ENCODE measurements at places on chromosomes 16 and 17. TPM values are rescaled to one million over a fixed set of nuclear protein-coding genes. Genes with fewer than 3 reads are reported as not detected.

The SNX20 gene
- 1.6 TPM for total RNA-seq

The CD2BP2 gene
- 24.9 TPM for total RNA-seq

The GPRC5B gene
- total RNA-seq = 15.8 TPM

The CSH1 gene
- total RNA-seq = not detected

The PLLP gene
- total RNA-seq = 7.4 TPM

The CES5A gene
- total RNA-seq = not detected

The COX6A2 gene
- not detected for total RNA-seq

The KRT24 gene
- total RNA-seq = 0.42 TPM

The KRT36 gene
- not detected for total RNA-seq

GRCh38 chr16:4972938-4973587 lies 14.9 kb downstream of the SEC14L5 start:
- DNase-seq = no peak

- DNase-seq = no peak
Observed at GRCh38 chr16:1125471-1125870, 27.4 kb upstream of the CACNA1H start.

- DNase-seq = no peak
Observed at GRCh38 chr16:53456625-53457024, 22.4 kb downstream of the RBL2 start.

DNA sequence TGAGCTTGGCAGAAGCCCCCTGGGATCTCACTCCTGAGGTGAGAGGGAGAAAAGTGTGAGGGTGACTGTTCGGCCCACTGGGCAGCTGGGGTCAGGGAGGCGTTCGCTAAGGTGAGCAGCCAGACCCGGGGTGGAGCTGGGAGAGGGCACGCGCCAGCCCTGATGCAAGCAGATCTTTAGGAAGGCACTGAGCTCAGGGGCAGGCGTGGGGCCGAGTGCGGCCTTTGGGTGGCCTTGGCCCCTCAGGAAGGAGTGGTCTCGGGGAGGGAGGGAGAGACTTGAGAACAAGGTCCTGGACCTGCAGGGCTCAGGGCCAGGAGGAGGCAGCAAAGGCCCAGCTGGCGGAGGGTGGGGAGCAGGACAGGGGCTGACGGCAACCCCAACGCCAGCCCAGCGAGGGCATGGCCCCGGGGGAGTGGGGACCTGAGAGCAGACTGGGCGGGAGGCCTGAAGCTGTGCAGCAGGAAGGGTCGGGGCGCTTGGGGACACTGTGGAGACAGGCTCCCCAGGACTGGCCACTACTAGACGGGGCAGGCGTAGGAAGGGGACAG lies 14.5 kb upstream of the WDR45B start:
- no peak for DNase-seq

DNA sequence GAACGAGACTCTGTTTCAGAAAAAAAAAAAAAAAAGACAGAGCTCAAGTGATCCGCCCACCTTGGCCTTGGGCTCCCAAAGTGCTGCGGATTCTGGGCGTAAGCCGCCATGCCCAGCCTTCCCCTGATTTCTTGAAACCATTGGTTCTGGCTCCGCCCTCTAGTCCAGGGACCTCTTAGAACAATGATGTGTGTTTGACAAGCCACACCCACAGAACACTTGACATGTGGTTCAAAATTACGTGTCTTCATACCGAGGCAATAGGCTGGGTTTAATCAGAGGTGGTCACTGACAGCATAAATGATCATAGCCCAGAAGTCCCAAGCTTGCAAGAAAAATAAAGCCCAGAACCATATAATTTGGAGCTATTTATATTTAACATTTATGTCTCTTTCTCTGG lies 23.0 kb downstream of the KNOP1 start:
- DNase-seq = no peak

- no peak for DNase-seq
Observed at GRCh38 chr16:17251496-17251895, 219.3 kb downstream of the XYLT1 start.

DNA sequence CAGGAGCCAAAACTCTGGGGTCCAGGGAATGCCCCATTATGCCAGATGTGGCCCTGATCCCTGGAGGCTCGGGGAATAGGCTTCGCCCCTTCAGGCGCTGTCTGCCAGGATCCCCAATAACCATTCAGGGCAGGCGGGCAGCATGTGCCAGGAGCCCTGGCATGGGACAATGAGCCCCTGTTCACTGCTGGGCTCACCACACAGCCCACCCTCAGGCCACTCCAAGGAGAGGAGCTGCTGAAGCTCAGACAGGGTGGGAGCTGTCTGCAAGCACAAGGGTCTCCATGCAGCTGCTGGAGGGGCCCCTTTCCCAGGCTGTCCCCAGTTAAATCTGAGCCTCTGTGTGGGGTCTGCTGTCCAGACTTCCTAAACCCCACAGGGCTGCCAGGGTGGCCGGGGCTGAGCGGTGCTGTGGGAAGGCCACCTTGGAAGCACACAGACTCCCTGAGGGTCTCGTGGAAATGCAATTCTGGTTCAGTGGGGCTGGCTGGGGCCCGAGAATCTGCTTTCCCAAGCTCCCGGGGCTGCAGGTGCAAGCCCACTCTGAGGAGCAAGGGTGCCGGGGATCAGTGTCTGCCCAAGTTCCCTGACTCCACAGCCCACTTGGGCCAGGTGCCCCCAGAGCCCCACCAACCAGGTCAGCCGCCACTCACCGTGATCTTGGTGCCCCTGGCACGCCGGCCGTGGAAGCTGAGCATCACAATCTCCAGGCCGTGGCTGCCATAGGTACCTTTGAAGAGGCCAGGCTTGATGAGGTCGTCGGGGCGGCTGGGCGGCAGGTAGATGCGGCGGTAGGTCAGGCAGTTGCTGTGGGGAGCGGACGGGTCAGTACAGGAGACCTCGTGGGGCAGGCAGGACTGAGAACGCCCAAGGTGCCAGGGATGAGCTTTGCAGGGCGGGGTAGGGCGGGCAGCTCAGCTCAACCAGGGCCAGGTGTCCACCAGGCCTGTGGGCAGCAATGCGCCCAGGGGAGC lies 17.7 kb upstream of the C16orf95 start:
- no peak for DNase-seq

DNA sequence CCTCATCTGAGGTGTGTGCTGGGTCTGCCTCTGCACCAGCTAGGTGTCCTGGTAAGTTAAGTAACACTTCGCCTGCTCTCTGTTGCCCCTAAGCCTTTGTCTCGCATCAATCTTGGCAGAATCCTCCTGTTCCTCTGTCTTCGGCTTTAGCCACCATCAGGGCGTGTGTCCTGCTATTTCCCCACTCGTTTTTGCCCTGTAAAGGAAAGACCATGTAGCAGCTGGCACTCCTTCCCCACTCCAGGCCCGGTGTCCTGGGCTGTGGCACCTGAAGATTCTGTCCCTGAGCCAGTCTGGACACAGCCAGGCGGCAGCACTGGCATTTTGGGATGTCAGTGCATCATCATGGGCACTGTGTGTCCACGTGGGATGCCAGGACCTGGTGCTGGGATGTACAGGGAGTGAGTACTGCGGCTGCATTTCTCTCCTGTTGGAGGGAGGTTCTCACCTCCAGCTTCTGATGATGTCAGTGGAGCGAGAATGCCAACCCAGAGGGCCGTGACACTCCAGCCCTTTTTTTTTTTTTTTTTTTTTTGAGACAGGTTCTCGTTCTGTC lies 26.2 kb upstream of the FOXK2 start:
- DNase-seq = no peak

GRCh38 chr16:66406534-66407221 lies 20.4 kb upstream of the BEAN1 start:
- peak; percentile 98 for DNase-seq

GRCh38 chr16:69589434-69590269 lies 23.9 kb downstream of the NFAT5 start:
- DNase-seq = no peak

- DNase-seq = no peak
Observed at GRCh38 chr17:63354256-63354655, 91.8 kb downstream of the CYB561 start.

DNA sequence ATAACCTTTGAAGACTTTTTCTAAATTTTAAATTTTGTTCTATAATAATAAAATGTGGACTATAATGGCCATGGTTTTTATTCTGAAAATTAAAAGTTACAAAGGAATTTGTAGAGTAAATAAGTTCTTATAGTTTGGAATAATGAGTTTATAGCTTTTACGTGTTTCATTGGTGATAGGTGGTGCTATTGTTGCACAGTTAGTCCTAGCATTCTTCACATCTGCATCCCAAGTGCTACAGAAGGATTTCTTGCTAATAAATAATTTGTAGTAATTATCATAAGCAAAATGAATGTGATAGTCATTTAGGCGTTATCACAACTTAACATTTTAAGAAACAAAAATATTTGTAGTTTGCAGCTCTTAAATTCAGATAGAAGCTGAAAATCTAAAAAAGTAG lies 67.9 kb downstream of the BCAS3 start:
- no peak for DNase-seq

DNA sequence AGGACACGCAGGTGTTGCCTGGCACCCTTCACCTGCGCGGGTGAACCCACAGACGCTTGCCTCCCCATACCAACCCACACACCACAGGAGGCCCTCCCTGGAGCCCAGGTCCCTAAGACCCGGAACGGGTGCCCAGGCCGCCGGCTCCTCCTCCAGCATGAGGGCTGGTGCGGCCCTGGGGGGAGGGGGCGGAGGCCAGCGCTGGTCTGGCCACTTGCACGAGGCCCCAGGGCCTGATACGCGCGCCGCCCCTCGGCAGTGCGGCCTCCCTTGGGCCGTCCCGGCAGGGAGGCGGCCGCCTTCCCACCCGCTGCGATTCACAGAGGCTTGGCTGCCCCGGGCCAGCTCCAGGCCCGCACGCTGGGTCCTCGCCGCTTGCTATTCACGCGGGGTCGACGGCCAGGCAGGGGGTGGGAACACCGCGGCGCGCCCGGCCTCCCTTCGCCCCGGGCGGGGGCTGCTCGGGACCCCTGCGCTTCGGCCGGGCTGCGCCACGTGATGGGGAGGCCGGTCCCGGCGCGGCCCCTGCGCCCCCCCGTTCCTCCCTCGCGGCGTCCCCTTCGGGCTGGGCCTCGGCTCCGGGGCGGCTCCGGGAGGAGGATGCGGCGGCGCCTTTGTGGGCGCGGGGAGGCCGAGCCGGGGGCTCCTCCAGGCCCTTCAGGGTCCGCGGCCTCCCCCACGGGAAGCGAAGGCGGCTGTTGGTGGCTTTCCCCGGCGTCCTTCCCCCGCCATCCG lies 685 bp downstream of the FASN start:
- no peak for DNase-seq

GRCh38 chr17:82848022-82848592 lies 8.3 kb upstream of the ZNF750 start:
- no peak for DNase-seq

- DNase-seq = no peak
Observed at GRCh38 chr17:72494566-72494965, 373.7 kb downstream of the SOX9 start.

DNA sequence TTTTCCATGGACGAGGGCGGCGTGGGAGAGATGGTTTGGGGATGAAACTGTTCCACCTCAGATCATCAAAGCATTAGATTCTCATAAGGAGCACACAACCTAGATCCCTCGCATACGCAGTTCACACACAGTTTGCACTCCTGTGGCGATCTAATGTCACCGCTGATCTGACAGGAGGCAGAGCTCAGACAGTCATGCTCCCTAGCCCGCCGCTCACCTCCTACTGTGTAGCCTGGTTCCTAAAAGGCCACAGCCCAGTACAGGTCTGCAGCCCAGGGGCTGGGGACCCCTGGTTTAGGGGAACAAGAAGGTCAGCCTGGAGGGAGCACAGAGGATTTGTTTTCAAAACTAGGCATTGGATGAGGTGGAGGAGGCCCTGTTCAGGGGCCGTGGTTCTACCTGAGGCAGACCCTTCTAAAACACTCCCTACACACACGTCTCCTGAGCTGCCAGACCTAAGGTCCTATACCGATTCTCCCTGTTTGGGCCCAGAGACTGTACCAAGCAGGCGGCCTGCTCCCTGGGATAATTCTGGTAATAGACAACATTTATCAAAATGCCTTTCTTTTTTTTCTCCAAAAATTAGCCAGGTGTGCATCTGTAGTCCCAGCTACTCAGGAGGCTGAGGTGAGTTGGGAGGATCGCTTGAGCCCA lies 38.6 kb downstream of the AXIN2 start:
- no peak for DNase-seq

- DNase-seq = no peak
Observed at GRCh38 chr17:65020284-65020683, 36.3 kb downstream of the GNA13 start.

GRCh38 chr16:82242201-82242600 lies 72.2 kb upstream of the MPHOSPH6 start:
- DNase-seq = peak; percentile 55

DNA sequence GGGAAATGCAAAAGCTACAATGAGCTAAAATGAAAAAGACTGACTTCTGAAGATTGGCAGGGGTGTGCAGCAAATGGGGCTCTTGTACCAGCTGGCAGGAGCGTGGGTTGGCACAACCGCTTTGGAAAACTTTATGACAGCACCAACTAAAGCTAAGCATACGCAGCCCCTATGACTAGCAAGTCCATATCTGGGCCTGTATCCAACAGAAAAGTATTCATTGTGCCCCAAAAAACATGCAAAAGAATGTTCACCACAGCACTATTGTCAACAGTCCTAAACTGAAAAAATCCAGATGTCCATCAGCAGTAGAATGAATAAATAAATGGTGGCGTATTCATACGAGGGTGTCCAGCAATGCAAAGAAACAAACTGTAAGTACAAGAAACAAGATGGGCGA lies 22.6 kb upstream of the ITGA3 start:
- DNase-seq = no peak

DNA sequence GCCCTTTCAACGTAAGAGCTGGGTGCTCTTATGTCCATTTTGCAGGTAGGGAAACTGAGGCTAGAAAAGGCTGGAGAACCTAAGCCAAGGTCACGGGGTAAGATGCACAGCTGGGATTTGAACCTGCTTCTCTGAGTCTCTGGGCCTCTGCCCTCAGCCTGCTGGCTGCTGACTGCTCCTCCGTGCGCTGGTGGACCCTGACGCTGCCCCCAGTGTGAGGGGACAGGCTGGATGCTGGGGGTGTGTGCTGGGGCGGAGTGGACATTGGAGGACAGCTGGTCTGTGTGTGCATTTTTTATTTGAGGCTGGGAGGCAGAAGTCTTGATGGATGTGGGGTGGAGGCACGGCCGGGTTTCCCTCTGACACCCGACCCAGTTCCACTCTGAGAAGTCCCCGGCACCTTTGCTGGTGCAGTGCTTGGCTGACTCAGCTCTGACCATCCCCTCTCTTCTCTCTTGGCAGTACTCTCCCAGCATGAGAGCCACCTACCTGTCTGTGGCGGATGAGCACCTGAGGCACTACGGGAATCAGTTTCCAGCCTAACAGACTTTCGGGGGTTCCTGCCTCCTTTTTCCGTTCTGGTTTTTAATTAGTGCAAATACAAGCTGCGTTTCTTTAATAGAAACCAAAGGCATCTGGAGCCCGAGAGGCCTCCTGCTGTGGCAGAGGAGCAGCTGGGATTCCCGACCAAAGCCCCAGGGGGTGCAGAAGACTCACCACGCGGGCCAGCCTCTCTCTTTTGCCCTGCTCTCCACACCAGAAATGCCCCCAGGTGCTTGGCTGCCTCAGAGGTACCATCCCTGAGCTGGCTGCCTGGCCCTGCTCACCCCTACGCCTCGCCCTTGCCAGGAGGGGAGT lies 14.1 kb upstream of the DNAI2 start:
- no peak for DNase-seq

Data from esophagus muscularis mucosa (tissue), 4 donors.